Colonic mucosa (tissue), 4 donors: ENCODE measurements at places on chromosomes 16 and 17. TPM values are rescaled to one million over a fixed set of nuclear protein-coding genes. Genes with fewer than 3 reads are reported as not detected.

DNA sequence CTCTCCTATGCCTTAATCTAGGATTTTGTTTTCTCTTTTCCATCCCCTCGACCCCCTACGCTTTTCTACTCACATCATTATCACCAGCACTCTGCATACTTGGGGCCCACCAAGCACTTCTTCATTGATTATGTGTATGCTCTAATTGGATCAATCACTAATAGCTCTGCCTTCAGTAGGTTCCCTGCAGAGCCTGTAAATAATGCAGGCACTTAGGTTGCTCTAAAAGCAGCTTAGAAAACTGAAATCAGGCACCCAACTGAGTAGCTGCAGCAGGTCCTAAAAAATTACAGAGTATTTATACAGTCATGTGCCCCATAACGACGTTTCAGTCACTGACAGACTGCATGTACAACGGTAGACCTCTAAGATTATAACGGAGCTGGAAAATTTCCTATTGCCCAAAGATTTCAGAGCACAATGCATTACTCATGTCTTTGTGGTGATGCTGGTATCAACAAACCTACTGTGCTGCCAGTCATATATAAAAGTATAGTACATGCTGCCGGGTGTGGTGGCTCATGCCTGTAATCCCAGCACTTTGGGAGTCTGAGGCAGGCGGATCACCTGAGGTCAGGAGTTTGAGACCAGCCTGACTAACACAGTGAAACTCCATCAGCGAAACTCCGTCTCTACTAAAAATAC is 280.4 kb downstream of the HS3ST3B1 start:
- no peak for DNase-seq

DNA sequence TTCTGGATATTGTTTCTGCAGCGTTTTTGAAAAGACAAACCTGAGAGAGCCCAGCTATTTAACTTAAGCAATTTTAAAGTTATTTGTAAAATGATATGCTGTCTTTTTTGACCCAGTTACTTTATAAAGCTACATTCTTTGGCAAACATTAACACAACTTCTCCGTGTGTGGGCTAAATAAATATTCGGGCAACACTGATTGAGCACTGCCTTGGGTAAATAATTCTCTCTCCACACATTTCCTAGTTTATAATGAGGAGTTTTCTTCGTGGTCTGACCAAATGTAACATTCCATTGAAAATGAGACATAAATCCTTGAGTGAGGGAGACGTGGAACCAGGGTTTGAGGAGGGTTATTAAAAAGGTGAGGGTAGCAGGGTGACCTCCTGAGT is 142.8 kb downstream of the WWOX start:
- DNase-seq, result no peak

GRCh38 chr16:27369806-27370205 is 32.2 kb upstream of the IL21R start:
- DNase-seq, result no peak

DNA sequence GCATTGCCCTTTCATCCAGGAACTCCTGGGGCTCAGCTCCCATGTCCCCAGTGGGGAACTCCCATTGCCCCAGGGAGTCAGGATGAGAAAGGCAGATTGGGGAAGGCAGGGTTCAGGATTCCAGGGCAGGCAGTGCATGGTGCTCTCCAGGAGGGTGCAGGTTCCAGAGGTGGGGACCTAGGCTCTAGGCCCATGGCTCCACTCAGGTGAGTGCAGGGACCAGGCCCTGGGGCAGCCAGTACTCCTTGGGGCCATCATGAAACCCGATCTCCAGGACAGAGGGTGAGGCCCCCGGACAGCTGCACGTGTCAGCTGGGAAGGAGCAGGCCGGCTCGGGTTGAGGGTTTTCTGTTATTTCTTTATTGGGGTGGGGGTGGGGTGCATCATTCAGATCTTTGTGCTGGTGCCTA is 1.3 kb upstream of the MTSS2 start:
- no peak for DNase-seq

- peak; percentile 91 for DNase-seq
Measured at GRCh38 chr17:48610282-48611211, at the start of gene HOXB7. TSS of gene HOXB7 (minus strand) at chr17:48611017. CDS start at chr17:48610918, 99 bp downstream.

DNA sequence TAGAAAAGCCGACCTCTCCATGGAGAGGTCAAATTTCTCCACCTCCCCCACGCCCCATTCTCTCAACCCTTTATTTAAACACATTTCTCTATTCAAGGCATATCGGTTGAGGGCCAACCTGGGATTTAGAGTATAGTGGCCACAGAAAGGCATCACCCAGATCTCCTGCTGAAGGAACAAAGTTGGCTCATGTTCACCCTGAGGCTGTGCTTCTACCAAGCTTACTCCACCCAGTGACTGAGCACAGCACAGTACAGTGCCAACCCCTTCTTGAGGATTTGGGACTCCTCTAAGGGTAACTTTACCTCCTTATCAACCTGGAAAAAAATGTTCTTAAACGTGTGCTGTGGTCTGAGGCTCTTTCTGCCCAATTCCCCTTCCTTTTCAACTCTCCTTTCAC is 94.0 kb downstream of the CMC2 start:
- no peak for DNase-seq

DNA sequence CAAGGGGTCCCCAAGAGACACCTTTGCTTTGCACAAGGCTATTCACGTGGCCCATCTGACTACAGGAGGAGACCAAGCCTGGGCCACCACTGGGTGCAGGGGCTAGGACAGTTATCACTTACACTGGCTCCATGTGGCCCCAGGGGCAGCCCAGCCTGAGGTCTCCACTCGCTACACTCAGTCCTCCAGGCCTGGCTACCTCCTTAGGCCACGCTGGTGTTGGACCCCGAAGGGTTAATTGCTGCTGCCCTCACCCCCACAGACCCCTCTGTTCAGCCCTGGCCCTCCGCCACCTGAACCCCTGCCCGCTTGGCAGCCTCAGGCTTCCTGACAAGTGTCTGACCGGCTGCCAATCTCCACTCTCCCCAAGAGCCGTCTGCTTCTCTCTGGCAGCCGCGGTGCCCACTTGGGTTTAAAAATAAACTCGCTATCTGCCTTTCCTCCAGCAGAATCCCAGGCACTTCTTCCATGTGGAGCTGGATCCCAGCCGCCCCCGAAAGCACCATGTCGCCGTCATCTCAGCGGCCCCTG is 27.8 kb downstream of the ADAM11 start:
- peak; percentile 12 for DNase-seq

- DNase-seq, result no peak
Measured at GRCh38 chr16:85565801-85566526, 47.2 kb upstream of the GSE1 start.

DNA sequence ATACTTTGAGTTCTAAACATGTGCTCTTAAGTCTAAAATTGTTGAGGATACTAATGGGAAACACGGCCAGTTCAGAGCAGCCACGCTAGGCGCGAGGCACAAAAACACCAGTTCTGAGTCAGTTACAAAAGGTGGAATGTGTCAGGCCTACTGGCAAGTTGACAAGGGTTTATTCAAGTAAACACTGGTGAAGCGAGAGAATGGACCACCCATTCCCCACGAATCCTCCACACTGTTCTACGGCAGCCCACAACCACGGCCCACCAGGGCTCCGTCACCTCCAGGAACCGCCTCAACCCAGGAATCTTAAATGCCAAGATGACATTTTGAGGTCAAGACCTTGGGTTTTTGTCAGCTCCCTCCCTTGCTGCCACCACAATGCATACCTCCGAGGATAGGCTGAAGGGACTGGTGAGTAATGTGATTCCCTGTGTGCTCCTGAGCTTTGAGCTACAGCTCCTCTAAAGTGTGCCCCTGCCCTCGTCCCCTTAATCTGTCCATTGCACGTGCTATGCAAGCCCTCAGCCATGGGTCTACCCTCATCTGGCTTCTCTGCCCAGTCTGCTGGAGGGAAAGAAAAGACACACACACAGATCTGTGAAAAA is 28.5 kb upstream of the TRAP1 start:
- no peak for DNase-seq

GRCh38 chr17:64020056-64020766 is at the start of gene ICAM2:
TSS of gene ICAM2 (minus strand) at chr17:64020633. CDS start at chr17:64006691, 13,942 bp downstream.
- peak; percentile 67 for DNase-seq

DNA sequence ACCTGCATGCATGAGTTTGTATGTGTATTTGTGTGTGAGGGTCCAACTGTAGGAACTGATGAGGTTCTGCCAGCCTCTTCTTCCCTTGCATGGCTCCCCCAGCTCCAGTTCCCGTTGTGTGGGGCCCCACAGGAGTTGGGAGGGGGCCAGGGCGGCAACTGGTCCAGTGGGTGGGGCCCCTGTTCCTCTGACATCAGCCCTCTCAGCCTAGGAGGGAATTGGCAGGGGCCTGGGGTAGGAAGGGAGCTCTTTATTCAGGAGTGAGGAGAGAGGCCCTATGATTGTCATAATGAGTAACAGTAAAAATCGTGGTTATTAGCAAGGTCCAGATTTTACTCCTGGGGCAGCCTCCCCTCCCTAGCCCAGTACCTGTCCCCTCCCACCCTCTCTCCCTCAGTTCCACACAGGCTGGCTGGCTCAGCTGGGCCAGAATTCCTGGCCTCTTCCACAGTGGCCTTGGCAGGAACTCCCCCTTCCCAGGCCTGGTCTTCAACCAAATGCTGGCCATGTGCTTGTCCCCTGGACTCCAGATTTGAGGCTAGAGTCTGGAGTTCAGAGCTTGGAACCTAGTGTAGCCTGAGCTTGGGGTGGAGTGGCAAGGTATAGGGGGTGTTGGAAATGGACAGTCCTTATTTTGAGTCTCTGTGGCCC is 18.9 kb downstream of the RARA start:
- peak; percentile 42 for DNase-seq

GRCh38 chr16:69495821-69496220 is 69.9 kb upstream of the NFAT5 start:
- DNase-seq, result no peak

Gene ANKRD13B
- 3.1 TPM for total RNA-seq

Gene TLCD3B
- total RNA-seq, result 0.49 TPM

Gene TBC1D3K
- total RNA-seq, result not detected
